ENCODE measurements at places on chromosomes 16 and 17.

DNA sequence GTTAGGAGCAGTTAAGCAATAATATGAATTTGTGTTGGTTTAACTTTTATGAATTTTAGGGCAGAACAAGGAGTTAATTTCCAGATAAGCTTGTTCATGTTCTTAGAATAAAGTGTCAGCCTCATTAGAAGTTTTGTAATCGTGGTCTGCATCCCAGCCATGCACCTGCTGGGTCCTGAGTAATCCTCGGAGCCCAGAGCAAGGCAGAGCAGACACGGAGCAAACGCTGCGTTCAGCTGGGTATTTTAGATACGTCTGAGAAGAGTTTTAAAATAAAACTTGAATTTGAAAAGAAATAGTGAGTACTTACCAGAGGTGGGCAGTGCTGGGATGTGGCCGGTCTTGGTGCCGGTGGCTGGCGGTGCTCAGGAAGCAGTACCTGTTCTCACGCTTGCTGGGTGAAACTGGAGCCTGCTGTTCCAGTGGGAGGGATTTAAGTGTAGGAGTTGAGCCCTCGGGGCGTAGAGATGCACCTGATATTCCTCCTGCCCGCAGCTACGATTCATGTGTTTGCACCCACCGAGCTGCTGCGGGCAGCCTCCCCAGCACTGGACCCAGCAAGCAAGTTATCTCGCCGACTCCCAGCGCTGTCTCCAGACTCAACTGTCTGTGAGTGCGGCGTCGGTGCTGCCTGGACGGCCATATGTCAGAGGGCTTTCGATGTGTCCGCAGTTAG is at the start of gene ZNF750:
Gene ZNF750, minus strand, starts transcription at position 406 of the 676 bp plus-strand sequence. CDS start 7,568 bp downstream, outside the sequence.
- no peak for DNase-seq

DNA sequence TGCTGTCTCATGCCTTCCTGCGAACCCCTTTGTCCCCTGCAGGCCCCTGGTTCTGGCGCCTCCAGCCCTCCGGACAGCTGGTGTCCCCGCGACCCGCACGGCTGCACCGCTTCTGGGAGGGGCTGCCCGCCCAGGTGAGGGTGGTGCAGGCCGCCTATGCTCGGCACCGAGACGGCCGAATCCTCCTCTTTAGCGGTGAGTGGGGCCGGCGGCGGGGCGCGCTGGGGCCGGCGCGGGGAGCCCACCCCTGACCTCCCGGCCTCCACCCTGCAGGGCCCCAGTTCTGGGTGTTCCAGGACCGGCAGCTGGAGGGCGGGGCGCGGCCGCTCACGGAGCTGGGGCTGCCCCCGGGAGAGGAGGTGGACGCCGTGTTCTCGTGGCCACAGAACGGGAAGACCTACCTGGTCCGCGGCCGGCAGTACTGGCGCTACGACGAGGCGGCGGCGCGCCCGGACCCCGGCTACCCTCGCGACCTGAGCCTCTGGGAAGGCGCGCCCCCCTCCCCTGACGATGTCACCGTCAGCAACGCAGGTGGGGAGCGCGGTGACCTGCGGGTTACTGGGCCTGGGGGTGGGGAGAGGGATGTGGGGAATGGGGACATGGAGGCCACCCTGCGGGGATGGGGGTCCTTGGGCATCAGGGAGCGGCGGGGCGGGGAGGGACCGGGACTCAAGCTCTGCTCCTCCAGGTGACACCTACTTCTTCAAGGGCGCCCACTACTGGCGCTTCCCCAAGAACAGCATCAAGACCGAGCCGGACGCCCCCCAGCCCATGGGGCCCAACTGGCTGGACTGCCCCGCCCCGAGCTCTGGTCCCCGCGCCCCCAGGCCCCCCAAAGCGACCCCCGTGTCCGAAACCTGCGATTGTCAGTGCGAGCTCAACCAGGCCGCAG is 7.1 kb upstream of the IL32 start:
- DNase-seq, result no peak

DNA sequence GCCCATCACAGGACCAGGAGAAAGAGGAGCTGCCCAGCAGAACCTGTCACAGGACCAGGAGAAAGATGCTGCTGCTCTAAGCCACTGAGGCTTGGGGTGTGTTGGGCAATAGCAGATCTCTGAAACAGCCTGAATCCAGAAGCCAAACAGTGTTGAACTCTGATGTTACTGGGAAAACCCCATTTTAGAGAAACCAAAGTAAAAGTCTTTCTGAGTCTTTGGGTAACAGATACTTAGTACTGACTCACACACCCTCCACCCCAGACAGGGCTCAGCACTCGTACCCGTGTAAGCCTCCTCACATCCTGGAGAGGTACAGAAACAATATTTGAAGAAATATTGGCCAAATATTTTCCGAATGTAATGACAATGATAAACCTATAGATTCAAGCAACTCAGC is 82.8 kb upstream of the GNG13 start:
- no peak for DNase-seq

GRCh38 chr17:7094652-7095019 is 14.6 kb upstream of the CLEC10A start:
- no peak for DNase-seq

GRCh38 chr17:27473748-27474609 is 17.7 kb downstream of the KSR1 start:
- peak; percentile 85 for DNase-seq

DNA sequence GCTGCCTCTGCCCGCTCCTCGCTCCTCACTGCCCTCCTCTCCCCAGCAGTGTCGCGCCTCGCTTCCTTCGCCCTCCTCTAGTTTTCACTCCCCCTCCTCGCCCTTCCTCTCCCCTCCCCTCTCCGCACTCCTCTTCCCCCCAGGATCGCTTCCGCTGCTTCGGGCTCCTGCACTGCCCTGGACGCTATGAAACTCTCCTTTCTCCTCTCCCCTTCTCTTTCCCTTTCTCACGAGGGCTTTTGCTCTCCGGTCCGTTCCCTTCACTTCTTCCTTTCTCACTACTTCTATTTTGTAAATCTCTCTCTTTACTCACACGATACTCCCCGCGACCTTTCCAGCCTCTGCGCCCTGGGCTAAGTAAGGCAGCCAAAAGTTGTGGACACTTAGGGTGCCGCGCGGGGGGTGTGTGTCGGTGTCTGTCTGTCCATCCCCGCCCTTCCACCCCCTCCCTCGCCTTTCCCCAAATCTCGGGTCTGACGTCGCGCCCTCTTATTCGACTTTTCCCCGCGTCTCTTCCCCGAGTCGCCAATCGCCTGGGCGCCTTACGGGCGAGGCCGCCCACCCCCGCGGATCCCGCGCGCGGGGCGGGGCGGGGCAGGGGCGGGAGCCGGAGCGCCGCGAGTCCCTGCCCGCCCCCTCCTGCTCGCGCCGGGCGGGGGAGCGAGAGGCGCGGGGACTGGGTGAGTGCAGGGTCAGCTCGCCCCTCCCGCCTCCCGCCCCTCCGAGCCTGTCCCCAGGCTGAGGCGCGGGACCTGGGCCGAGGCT is at the start of gene IRX3:
Gene IRX3, minus strand, starts transcription at position 422 of the 765 bp plus-strand sequence. CDS start 737 bp downstream, outside the sequence.
- DNase-seq, result peak; percentile 75

DNA sequence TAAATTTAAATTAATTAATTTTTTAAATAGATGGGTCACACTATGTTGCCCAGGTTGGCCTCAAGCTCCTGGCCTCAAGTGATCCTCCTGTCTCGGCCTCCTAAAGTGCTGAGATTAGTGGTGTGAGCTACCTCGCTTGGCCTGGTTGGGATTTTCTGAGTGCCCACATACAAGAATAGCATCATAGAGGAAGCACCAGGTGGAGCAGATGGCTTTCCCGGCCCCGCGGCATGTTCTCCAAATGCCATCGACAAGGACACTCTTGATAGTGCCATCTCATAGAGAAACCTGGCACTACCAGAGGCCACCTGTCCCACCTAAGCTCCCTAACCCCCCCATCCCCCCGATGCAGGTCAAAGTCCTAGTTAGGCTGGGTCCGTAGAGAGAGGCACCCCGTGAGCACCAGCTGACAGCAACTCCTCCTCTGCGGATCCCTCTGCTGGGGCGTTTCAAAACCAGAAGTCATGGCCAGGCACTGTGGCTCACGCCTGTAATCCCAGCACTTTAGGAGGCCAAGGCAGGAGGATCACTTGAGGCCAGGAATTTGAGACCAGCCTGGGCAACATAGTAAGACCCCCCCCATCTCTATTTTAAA is 65.9 kb downstream of the DNAH3 start:
- no peak for DNase-seq

DNA sequence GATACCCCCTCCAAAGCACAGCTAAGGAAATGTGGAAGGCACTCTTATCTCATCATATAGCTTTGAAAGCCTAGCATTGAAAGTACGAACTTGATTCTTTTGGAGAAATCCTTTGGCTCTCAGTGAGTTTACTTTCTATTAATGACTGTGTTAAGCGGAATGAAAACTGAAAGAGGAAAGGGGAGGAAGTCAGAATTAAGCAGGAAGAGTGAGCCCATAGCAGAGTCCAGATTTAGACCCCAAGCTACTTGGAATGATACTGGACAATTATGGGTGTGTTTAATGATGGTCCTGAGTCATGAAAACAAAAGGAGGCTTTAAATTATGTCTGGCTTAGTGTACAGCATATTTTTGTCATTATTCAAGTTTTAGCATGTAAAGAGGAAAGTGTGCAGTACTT is 42.2 kb downstream of the TENT4B start:
- no peak for DNase-seq

DNA sequence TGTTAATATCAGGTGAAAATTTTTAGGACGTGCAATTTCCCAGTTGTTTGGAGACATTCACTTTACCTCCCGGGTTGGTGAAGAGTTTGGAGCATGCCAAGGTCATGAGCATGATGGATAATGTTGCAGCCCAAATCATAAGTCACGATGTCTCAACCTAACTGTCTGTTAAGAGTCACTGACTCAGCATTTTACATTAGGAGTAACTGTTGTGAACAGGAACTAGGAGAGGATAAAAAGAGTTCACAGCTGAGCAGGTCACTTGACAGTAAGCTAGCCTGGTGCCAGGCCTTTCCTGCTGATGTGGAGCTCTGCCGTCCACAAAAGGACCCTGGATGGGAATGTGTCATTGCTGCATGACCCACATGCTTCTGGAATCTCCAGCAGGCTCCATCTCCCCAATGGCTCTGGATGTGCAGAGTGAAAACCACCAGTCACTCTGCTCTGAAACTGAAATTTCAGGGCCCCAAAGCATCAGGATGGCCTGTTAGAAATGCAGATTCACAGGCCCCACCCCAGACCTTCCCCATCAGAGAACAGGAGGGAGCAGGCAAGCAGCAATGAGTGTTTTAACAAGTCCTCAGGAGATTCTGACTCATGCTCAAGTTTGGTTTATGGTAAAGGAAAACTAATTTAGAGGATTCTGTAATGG is 371.6 kb upstream of the MAF start:
- no peak for DNase-seq

- DNase-seq, result no peak
Measured at GRCh38 chr16:5064915-5065314, 841 bp downstream of the C16orf89 start.

GRCh38 chr17:17985555-17985954 is 12.9 kb downstream of the DRC3 start:
- DNase-seq, result no peak

DNA sequence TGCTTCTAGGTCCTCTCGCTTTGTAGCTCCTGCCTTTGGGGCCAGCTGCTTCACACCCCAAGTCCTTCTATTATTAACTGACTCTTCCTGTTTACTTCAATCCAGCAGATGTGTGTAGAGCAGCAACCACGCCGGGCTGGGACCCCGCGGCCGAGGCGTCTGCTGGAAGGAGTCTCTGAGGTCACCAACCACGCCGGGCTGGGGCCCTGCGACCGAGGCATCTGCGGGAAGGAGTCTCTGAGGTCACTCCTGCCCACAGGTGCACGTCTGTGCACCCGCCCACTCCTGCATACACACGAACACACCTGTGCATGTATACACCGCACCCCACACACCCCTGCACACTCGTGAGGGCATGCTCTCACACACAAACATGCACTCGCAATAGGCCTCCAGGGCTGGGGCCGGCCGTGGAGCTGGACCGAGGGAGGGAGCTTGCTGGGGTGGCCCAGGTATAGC is 7.8 kb upstream of the TEX19 start:
- no peak for DNase-seq
